PC-9 (cell line): ENCODE measurements at places on chromosomes 6 and 20. TPM values are rescaled to one million over a fixed set of nuclear protein-coding genes. Genes with fewer than 3 reads are reported as not detected.

DNA sequence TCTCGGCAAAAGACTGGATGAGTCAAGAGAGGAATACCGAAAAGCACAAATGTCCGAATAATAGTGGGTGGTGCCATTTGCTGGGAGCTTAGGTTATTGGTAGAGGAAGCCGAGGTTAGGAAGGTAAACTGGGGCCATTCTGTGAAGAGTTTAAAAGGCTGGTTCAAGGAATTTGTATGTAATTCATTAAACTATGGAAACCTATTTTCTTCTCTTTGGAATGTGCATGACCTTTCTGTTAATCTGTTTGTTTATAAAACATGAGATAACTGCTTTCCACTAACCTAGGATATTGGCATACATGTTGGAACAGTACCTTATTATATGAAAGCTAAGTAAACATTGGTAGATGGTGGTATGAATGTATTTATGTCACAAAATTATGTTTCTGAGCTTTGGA is 71.8 kb downstream of the LCA5 start:
- no peak for DNase-seq

Gene VGLL2
- not detected in 2 replicates for total RNA-seq

Gene RIMS1
- total RNA-seq: 0.10 TPM in 1 of 2 replicates, not detected in the other

DNA sequence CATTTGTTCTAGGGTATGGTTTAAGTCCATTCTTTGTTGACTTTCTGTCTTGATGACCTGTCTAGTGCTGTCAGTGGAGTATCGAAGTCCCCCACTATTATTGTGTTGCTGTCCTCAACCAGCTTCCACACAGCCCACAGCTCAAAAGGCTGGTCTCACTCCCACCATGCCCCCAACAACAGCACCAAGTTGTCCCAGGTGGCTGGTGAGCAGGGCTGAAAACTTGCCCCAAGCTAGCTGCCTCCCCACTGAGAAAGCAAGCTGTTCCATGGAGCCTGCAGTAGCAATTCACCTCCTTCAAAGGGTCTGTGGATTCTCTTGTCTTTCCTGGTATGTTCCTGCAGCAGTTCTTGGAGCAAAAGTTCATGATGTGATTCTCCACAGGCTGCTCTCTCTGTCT is 221.0 kb downstream of the SYNDIG1 start:
- DNase-seq: no peak

Gene PDE7B
- 0.31 TPM in 1 of 2 replicates, not detected in the other for total RNA-seq
